WTC11 (cell line): ENCODE measurements at places on chromosomes 13 and 19.

DNA sequence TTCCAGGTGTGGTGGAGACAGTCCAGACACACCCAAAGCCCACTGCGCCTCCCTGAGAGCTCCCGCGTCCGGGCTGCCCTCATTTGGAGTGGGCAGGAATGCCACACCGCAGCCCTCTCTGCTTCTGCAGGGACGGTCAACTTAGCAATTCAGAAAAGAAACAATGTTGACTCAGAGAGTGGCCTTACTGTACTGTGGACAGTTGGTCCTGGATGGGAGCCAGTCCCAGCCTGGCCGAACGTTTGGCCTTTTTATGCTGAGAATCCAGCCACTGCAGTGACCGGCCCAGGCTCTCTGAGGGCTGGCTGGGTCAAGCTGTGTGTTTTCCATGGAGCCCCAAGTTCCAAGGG, 7.2 kb downstream of the GAS6 start:
- DNase-seq: no peak

- no peak for DNase-seq
Measured at GRCh38 chr13:112245179-112245724, 130.9 kb upstream of the SPACA7 start.

DNA sequence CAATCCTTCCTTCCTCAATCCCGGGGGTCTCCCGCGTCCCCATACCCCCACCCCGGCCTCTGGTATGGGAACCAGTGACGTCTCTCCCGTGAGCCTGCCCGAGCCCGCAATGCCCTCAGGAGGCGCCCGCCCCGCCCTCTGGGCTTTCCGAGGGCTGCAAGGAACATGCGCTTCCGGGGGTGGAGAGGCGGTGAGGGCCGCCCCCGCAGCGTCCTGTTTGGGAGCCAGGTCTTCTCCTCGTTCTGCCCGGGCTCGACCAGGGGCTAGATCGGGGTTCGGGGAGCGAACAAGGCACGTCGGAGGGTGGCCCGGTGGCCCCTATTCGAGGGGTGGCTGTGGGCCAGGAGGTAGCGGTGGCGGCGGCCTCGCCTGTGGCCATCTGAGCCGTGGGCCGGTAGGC, 6.6 kb upstream of the TEX101 start:
- DNase-seq: no peak

- no peak for DNase-seq
Measured at GRCh38 chr13:49219647-49220035, 497 bp upstream of the MLNR start.

GRCh38 chr13:109233293-109233692, 553.1 kb downstream of the IRS2 start:
- no peak for DNase-seq

- DNase-seq: peak; percentile 99
Measured at GRCh38 chr19:6753178-6754031, 13.8 kb downstream of the SH2D3A start.

GRCh38 chr13:99630269-99630898, 129.1 kb downstream of the TM9SF2 start:
- DNase-seq: no peak

- DNase-seq: no peak
Measured at GRCh38 chr13:42487221-42487620, 86.7 kb upstream of the TNFSF11 start.

- DNase-seq: peak; percentile 15
Measured at GRCh38 chr13:30905932-30906383, at the start of gene MEDAG. MEDAG (plus strand) TSS chr13:30906271; CDS start chr13:30906516, 245 bp downstream.

DNA sequence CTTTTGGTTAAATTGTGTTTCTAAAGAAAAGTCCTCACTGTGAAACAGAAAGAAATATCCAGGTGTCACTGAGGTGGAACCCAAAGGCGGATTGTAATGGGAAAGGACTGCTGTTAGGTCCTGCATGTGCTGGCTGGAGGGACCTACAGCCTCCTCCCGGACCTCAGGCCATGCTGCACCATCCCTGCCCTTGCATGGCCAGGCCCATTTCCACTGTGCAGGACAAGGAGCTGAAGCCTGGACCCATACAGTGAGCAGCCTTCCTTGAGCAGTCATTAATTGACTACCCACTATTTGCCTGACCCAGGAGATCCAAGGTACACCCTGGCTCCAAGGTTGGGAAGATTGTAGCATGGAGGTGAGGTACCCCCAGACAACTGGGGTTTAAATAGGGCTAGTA, 17.6 kb downstream of the VSTM2B start:
- DNase-seq: no peak

GRCh38 chr19:48746110-48746509, 599 bp downstream of the IZUMO1 start:
- no peak for DNase-seq

DNA sequence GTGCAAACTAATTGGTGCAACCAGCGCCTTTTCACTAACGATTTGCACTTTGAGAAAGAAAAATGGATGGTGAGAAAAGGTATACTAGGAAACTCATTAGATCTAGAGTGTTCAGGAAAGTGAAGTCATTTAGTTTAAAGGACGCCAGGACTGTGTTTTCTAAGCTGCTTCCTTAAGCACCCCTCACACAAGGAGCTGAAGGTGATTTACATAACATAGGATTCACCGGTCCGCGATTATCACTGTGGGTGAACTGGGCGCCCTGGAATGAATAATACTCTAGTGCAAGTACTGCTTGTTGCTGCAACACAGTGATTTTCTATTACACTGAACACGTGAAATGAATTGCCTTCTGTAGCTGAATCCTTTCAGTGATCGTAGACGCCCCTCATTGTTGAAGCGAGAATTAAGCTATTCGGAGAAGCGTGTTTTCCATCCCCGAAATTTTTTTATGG, 2.6 kb upstream of the MAB21L1 start:
- DNase-seq: no peak

GRCh38 chr19:15218501-15218900, 13.7 kb downstream of the EPHX3 start:
- DNase-seq: no peak

- DNase-seq: no peak
Measured at GRCh38 chr19:9296336-9296735, 13.3 kb downstream of the ZNF699 start.

DNA sequence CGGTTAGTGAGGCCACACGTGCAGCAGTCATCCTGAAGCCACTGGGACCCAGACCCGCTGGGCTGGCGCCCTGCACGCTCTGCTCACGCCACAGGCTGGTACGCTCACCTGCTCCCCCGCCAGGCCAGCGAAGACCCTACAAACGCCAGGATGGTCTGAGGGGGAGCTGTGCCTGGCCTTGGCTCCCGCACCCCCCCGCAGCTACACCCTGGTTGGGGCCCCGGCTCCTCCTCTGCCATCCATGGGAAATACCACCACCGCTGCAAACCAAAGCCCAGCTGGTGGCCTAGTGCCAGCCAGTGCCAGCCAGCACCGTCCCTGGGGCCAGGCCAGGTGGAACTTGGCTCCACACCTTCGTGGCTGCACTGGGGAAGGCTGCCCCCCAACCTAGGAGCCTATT, 23.3 kb upstream of the CACTIN start:
- DNase-seq: no peak

GRCh38 chr13:87889254-87889653, 218.1 kb downstream of the SLITRK5 start:
- DNase-seq: no peak

DNA sequence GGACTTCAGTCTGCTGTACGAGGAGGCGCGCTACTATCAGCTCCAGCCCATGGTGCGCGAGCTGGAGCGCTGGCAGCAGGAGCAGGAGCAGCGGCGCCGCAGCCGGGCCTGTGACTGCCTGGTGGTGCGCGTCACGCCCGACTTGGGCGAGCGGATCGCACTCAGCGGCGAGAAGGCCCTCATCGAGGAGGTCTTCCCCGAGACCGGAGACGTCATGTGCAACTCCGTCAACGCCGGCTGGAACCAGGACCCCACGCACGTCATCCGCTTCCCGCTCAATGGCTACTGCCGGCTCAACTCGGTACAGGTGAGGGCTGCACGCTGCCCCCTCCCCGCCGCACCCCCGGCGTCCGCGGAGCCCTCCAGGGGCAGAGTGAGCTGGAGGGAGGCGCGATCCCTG, 14.6 kb downstream of the KCTD15 start:
- no peak for DNase-seq

DNA sequence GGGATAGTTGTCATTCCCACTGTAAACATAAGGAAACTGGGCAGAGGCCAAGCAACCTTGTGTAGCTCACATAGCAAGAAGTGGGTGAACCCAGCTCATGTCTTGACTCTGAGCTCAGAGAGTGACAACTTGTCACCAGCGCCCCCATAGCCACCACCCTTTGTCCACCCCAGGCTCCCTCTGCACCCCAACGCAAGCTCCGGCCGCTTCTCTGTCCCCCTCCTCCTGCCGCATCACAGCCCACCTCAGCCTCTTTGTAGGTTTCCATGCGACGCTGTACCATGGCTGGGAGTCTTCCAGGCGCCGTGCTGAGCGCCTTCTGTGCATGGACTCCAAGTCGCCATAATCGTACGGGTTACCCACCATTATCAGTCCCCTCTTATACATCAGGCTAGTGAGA, 3.3 kb downstream of the GP6 start:
- DNase-seq: no peak

DNA sequence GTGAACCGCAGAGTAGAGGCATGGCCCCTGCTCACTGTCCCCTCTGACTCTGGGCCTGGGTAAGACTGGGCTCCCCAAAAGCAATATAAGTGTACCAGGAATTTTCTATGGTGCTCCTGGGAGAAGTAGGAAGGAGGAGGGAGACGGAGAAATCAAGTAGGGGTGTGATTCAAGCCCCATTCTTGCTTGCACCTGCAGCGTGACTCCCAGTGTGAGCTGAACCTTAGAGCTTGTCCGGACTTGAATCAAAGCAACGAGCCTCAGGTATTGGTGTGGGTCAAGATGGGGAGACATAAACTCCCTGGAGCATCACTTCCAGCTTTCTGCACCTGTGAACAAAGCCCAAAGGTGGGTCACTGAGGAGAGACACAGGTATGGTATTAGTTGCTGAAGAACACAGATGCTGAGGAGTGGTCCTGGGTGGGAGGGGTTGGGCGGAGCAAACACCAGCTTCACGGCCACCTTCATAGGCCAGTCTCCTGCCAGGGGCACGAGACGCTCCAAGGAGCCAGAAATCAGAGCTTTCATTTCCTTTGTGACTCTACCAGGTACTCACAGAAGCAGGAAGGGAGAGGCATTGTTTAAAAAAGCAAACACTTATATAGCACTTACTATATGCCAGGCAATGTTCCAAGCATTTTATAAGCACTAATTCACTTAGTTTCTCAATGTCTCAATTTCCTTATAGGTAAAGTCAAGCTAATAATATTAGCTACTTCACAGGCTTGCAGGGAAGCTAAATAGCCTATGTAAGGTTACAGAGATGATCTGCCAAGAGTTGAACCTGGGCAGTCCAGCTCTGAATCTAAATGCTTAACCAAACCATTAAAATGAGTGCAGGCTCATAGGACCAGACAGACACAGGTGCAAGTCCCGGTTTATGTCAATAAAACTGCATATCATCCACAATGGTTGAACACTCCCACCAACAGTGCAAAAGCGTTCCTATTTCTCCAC, 775.3 kb downstream of the UQCRFS1 start:
- DNase-seq: no peak

GRCh38 chr13:48654511-48654910, 782 bp downstream of the CYSLTR2 start:
- no peak for DNase-seq

GRCh38 chr19:34104557-34104956, 67.7 kb upstream of the LSM14A start:
- DNase-seq: no peak

DNA sequence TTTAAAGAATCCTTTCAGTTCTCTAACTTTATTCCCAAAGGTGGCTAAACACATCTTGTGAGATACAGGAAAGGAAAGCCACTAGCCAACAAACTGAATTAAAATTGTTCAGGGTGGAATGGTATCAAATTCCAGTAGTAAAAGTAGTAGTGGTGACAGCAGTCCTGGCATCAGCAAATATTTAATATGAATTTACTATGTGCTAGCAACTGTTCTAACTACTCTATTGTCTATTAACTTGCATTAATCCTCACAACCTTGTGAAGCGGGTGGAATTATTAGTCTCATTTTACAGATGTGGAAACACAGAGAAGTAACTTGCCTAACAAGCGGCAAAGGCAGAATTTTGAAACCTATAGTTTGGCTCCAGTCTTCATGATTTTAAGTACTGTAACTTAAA, 130.1 kb downstream of the KLF12 start:
- DNase-seq: no peak

DNA sequence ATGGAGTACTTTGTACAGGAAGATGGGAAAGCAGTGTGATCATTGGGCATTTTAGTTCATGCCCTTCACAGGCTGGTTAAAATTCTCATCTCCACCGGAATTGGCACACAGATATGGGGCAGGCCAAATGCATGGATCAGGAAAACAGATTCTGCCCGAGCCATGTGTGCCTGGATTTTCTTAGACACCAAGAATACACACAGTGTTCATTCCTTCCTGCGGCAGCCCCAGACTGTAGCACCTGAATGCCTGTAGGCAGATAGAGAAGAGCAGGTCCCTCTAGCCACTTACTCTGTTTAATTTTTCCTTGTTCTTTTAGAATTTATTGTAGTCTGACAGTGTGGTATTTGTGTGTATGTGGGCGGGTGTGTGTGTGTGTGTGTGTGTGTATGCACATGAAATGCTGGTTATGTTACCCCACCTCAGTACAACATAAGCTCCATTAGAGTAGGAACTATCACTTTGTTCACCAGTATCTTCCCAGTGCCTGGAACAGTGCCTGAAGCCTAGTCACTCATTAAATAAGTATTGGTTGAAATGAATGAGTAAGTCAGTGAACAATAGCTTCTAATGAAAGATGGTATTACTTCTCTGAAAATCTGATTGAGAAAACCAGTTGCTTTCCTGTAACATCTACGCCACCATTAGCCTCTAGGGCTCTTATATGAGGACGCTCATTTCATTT, 41.7 kb downstream of the FRY start:
- DNase-seq: no peak

- DNase-seq: no peak
Measured at GRCh38 chr13:42707586-42707985, 73.8 kb upstream of the FAM216B start.

DNA sequence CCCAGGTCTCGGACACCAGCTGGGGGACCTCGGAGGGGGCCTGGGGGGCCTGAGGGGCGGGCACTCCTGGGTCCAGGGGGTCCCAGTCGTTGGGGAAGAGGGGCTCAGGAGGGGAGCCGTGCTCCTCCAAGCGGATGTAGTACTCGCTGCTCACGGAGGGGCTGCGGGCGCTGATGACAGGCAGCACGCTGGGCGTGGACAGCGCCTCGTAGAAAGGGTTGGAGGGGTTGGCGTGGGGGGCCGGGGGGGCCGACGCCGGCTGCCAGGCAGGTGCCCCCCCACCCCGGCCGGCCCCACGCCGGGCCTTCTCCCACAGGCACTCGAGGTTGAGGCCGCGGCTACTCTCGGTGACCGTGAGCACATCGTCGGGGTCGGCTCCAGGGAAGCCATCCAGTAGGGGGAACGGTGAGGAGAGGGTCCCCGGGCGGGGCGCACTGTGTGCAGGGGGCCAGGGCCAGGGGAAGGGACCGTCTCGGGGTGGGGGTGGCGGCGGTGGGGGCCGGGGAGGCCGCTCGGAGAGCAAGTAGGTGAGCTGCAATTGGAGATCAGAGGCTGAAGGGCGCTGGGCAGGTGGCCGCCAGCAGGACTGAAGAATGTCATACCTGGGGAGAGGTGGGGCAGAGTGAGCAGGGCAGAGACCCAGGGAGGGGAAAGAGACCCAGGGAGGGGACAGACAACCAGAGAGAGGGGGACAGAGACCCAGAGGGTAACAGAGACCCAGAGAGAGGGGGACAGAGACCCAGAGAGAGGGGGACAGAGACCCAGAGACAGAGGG, 12.1 kb downstream of the LMTK3 start:
- no peak for DNase-seq

- peak; percentile 45 for DNase-seq
Measured at GRCh38 chr19:28168557-28168956, 1044.4 kb downstream of the UQCRFS1 start.
